ENCODE measurements at places on chromosomes 1 and 21.

- no peak for DNase-seq
Measured at GRCh38 chr1:64948216-64948615, 18.1 kb downstream of the JAK1 start.

DNA sequence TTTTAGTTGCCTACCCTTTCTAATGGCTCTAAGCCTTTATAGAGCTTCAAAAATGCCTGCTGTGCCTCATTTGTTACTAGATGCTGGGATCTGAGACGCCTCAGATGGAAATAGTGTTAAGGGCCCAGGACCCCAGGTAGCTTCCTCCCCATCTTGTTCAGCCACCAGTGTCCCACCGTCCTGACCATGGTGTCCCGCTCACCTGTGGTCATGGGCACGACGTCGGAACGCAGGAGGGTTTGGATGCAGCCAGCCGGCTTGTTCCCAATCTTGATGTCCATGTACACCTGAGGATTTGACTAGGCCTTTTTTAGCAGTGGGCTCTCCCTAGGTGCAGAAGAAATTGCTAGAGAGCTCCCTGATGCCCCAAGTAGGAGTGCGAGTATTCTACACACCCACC, 31.1 kb downstream of the PABPC4 start:
- no peak for DNase-seq

DNA sequence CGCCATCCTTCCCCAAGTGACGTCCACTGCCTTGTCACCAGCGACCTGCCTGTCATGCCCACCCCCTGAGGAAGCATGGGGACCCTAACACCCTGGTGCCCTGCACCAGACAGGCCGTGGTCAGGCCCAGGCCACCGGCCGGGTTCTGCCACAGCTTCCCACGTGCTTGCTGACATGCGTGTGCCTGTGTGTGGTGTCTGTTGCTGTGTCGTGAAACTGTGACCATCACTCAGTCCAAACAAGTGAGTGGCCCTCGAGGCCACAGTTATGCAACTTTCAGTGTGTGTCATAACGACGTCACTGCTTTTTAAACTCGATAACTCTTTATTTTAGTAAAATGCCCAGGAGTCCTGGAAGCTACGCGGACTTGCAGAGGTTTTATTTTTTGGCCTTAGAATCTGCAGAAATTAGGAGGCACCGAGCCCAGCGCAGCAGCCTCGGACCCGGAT, 8.5 kb upstream of the CTRC start:
- no peak for DNase-seq

GRCh38 chr1:201790261-201790660, 38.7 kb upstream of the IPO9 start:
- no peak for DNase-seq

DNA sequence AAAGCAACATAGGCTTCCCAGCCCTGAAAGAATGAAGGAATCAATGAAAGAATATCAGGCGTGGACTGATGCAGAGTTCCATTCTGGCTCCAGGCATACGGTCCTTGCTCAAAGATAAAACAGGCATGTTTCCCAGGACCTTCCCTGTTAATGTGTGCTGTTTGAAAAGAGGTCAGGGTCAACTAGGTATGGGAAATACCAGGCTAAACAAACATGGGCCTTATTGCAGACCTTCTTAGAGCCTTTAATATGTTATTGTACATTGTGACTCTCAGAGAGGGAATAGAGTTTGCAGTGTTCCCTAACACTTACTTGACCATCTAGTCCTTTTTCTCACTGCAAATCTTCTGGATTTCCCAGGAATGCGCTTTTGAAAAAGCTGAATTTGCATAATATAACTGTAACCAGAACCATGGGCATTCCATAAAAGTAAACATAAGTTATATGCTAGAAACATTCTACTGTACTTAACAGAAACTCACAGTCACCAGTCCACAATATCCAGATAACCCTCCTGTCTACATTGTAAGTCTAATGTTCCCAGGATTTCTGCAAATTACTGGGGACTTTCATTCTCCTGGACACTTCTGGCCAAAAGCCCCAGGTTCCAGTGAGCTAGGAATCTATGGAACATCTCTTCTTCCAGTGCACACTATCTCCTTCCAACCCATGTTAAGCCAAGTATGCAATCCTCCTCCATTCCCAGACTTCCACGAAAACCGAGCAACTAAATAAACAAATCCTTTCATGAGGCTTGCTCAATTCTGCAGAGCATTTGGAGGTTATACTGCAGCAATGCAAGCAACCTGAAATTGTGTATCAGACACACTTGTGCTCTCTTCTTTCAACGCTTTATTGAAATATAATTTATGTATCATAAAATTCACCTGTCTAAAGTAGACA, 486.6 kb downstream of the SETD4 start:
- no peak for DNase-seq

DNA sequence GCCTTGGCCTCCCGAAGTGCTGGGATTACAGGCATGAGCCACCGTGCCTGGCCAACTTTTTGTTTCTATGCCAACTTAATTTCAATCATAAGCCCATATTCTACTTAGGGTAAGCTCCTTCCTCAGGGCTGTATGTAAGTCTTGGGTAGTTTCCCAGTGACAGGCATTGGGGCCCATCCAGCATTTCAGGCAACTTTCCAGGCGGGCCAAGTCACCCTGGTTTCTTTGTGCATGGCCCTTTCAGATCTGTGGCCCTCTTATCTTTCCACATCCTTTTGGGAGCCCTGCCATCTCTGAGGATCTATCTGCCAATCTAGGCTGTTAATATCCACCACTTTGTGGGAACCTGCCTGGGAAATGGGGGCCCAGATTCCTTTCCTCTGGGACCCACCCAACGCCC, 58.7 kb downstream of the TNN start:
- no peak for DNase-seq

Measured in OCI-LY7 (cell line).